ENCODE measurements at places on chromosomes 11 and 22.

GRCh38 chr11:20087118-20087521, 73.2 kb downstream of the DBX1 start:
- H3K4me1 ChIP-seq: no peaks in the 10 kb centered on the region
- no peaks in the 10 kb centered on the region for H3K36me3 ChIP-seq
- H3K4me3 ChIP-seq: no peak overlapping the region

DNA sequence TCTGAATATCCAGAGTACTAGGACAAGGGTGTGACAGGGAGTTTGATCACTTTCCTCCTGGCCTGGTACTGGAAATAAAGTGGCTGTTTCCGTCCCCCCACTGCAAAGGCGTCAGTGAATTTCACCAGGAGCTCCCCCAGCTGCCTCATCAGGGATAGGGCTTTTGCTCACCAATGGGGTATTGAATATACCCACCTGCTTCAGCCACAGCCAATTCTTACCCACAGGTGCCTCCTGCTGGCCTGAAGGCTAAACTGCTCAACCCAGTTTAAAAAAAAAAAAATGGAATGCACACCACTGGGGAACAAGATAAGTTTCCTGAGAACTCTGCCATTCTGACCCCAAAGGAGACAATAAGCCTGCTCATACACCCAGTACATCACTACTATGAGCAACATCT, 65.3 kb upstream of the MS4A8 start:
- no peak overlapping the region for H3K4me3 ChIP-seq
- H3K4me1 ChIP-seq: no peaks in the 10 kb centered on the region
- H3K27ac ChIP-seq: no peak overlapping the region
- no peaks in the 10 kb centered on the region for H3K27me3 ChIP-seq
- DNase-seq: no peak
- H3K36me3 ChIP-seq: no peaks in the 10 kb centered on the region

DNA sequence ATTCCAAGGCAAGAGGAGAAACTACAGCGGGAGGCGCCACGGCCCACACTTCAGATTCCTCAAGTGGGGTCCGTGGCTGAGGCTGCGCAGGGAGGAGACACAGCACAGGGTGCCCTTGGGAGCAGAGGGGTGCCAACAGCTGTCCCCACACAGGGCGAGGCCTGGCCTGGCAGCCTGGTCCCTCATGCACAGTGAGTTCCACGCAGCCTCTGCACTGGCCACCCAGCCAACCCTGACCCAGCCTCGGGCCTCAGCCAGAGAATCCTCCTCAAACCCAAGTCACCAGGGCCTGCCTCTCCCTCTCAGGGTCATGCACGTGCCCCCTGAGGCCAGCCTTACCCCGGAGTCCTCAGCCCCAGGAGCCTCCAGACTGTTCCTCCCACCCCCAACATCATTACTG, 22.4 kb upstream of the MOB2 start:
- no peaks in the 10 kb centered on the region for H3K27me3 ChIP-seq
- DNase-seq: no peak
- peaks cover 48% of the 10 kb centered on the region for H3K4me1 ChIP-seq
- H3K36me3 ChIP-seq: peaks cover 10% of the 10 kb centered on the region
- no peak overlapping the region for H3K27ac ChIP-seq

GRCh38 chr22:39699631-39700360, 129.2 kb downstream of the CACNA1I start:
- H3K4me1 ChIP-seq: no peaks in the 10 kb centered on the region
- DNase-seq: no peak
- H3K4me3 ChIP-seq: no peak overlapping the region
- no peaks in the 10 kb centered on the region for H3K36me3 ChIP-seq

DNA sequence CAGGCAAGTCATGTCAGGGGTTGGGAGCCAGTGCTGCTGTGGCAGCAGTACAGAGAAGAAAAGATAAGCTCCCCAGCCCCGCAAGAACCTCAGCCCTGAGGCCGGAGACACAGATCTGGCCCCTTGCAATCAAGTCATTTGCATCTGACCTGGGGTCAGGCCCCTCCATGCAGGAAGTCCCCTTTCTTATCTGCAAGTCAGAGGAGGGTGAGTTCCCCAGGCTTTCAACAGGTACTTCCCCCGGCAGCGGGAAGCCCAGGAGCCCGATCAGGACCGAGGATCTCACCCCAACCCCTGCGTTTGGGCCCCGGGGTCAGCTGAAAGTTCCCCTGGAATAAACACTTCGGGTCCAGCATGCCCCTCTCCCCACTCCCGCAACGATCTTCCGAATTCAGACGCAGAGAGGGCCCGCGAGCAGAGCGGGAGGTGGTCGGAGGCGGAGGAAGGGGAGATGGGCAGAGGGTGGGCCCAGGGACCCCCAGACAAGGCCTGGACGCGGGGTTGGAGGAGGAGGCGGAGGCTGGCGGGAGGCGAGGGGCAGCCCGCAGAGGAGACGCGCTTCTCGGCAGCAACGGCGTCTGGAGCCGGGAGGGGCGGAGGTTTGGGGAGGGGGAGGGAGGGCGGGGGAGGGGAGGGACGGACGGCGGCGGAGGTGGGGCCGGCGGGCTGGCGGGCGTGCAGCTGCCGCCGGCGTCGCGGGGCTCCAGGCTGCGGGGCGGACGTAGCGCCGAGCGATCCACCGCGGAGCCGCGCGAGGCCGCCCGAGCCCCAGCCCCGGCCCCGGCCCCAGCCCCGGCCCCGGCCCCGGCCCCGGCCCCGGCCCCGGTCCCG, at the start of gene TSPAN18:
Gene TSPAN18, plus strand, starts transcription at position 680 of the 831 bp plus-strand sequence. CDS start 179,455 bp downstream, outside the sequence.
- H3K36me3 ChIP-seq: no peaks in the 10 kb centered on the region
- DNase-seq: peak; percentile 24
- H3K4me1 ChIP-seq: peaks cover 54% of the 10 kb centered on the region
- H3K4me3 ChIP-seq: peak within 1 kb of the TSS; percentile 86

GRCh38 chr11:4576880-4577279, 4.7 kb upstream of the OR52I2 start:
- H3K4me3 ChIP-seq: no peak overlapping the region
- peaks cover 6% of the 10 kb centered on the region for H3K27me3 ChIP-seq
- H3K4me1 ChIP-seq: no peaks in the 10 kb centered on the region

- H3K4me3 ChIP-seq: no peak overlapping the region
- H3K27me3 ChIP-seq: no peaks in the 10 kb centered on the region
- H3K4me1 ChIP-seq: no peaks in the 10 kb centered on the region
- H3K27ac ChIP-seq: no peak overlapping the region
- DNase-seq: no peak
These were observed 115.9 kb downstream of the NAV2 start for GRCh38 chr11:19828382-19829108.

- H3K27me3 ChIP-seq: no peaks in the 10 kb centered on the region
- H3K27ac ChIP-seq: no peak overlapping the region
- H3K4me3 ChIP-seq: no peak overlapping the region
- H3K4me1 ChIP-seq: peaks cover 7% of the 10 kb centered on the region
These were observed 12.1 kb upstream of the OMP start for GRCh38 chr11:77090373-77091111.

GRCh38 chr11:62921573-62922188, 518 bp upstream of the CHRM1 start:
- H3K4me3 ChIP-seq: no peak overlapping the region
- peaks cover 40% of the 10 kb centered on the region for H3K27me3 ChIP-seq
- H3K4me1 ChIP-seq: peaks cover 34% of the 10 kb centered on the region
- H3K36me3 ChIP-seq: no peaks in the 10 kb centered on the region
- H3K27ac ChIP-seq: no peak overlapping the region

- no peaks in the 10 kb centered on the region for H3K36me3 ChIP-seq
- no peak overlapping the region for H3K4me3 ChIP-seq
- no peaks in the 10 kb centered on the region for H3K4me1 ChIP-seq
- DNase-seq: no peak
These were observed 133.6 kb upstream of the SESN3 start for GRCh38 chr11:95364324-95365295.
